ENCODE measurements at places on chromosomes 2 and 18.

DNA sequence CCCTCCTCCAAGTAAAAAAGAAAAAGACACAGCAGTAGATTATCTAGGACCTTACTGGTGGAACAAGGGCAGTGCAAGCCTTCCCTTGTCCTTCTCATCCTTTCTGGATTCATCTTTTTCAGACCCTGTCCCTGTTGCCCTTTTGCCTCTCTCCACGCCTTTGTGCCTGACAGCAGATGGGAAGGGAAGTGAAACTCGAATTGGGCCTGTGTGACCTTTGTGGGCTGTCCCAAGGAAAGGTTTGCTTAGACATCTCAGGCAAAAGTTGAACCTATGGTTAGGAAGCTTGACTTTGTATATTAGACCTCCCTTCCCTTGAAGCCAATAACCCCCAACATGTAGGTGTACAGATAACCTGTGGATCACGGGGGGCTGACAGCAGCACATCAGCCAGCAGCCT, 185.3 kb downstream of the PRKCE start:
- peak; percentile 68 for DNase-seq

GRCh38 chr2:146467425-146467824, 1377.4 kb upstream of the ACVR2A start:
- DNase-seq, result no peak

- no peak for DNase-seq
Observed at GRCh38 chr2:18741895-18742732, 152.7 kb upstream of the NT5C1B start.

DNA sequence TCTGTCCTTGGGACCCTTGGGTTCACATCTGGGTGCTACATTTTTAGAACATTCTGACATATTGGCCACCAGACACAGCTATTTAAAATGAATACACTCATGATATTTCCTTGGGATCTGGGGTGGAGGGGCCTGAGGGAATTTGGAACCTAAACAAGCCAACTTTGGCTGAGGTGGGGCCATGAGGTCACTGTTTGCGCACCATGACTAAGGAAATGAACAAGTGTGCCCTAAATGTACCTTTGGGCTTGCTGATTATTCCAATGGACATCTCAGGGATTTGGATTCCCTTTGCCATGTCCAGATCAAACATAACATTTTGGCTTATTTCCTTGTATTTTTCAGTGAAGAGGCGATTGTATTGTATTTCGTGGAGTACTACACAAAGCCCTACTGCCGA, 80.5 kb upstream of the SEC11C start:
- no peak for DNase-seq

DNA sequence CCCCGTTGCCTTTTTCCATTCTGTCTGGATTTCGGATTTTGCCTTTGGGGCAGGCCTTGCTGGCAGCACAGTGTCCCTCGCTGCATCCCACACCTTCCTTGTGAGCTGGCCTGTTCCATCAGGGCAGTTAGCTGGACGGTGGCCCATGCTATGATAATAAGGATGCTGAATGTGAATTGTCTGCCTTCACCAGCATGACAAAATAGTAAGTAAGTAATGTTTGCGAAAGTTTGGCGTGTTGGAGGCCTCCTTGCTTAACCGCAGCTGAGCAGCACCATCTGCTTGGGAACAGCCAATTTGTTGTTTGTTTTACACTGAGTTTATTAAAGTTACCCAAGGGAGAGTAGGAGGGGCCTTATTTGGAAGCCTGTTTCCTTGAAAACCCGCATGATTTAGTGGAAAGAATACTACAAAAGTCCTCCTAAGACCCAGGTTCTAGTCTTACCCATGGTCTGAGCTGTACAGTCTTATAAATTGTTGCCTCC, 469.7 kb upstream of the FANCL start:
- peak; percentile 10 for DNase-seq

GRCh38 chr2:138711812-138712211, 68.4 kb downstream of the NXPH2 start:
- no peak for DNase-seq

GRCh38 chr2:26652361-26653041, 11.3 kb upstream of the CIB4 start:
- DNase-seq, result peak; percentile 54

DNA sequence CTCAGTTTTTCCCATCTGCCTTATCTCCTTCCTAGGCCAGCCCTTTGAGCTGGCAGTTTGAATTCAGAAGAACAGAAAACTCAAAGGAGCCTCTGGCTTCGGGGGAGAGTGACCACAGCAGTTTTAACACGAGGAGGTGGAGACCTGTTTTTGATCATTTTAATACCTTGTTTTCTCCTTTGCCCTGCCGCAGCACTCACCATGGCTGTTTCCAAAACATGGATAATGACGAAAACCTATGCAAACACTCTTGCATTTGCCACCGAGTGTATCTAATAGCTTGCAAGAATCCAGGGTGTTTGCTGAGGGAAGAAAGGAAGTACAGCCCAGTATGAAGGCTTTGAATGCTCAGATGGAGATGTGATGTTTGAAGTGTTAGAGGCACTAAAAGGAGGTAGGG, 167.1 kb downstream of the PRKCE start:
- no peak for DNase-seq

GRCh38 chr2:38739524-38739923, 11.6 kb downstream of the SRSF7 start:
- DNase-seq, result peak; percentile 40

DNA sequence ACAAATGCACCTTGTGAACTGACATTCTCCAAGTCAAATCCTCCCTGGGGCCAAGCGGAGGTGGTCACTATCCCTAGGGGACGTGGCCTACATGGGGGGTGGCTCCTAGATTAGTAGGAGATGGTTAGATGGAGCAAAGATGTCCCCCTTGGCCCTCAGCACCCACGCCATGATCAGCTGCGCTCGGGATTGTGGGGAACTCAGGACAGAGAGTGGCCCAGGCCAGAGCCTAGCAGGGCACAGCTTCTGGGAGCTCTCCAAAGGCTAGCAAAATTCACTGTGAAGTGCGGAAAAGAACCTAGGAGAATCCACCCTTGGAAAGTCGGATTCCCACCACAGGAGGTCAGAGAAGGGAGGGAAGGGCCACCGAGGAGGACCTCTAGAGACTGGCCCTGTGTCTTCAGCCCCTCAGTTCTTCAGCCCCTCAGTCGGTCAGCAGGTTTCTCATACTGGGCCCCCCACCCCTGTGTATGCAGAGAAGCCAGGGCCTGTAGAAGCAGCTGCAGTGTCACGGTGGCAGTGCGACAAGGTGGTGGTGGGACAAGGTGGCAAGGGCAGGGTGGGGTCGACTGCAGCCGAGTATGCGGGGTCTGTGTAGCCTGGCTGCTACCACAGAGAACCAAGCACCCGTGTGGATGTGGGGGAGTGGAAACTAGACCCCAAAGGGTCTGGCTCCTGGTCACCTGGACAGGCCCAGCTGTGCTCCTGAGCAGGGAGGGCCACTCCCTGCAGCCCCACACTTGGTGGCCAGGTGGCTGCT, 18.4 kb downstream of the GPR55 start:
- no peak for DNase-seq

GRCh38 chr2:118844261-118845004, 3.0 kb downstream of the EN1 start:
- DNase-seq, result no peak

- no peak for DNase-seq
Observed at GRCh38 chr2:229261076-229261475, 10.0 kb downstream of the PID1 start.

GRCh38 chr2:88195246-88195645, 25.1 kb downstream of the THNSL2 start:
- DNase-seq, result no peak

DNA sequence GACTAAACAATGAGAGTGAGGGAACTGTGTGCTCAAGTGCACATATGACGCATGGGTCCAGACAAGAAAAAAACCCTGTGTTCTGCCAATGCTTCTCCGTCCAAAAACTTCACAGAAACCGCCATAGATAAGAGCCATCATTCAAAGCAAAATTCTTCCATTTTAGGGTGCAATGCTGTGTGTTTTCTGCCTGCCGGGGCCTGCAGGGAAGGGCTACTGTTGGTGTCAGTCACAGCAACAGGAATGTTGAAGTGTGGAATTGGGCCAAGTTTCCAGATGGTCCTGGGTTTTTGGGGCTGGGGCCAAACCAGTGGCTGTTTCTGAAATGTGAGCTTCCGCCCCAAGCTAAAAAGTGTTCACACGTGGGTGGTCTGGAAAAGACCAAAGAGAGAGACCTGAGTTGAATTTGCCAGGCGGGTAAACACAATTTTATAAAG, 677 bp upstream of the MC2R start:
- DNase-seq, result no peak

- no peak for DNase-seq
Observed at GRCh38 chr2:101781791-101782426, 84.4 kb downstream of the MAP4K4 start.

DNA sequence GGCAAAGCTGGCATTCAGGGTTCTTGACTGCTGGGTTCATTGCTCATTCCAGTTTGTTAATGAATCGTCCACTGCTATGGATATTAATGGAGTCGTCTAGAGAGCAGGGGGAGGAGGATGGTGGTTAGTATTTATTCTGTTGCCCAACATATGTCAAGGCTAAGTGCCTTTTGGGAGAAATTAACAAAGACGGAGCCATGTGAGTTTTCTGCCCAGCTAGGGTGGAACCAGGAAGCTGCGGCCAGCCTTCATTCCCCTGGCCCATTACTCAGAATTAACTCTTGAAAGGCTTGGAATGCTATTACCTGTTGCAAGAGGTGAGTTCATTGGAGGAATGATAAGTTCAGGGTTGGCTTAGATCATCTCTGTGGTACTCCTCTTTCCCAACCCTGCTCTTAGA, 19.3 kb downstream of the IGFBP2 start:
- no peak for DNase-seq

- DNase-seq, result no peak
Observed at GRCh38 chr2:11716689-11717321, 29.6 kb upstream of the LPIN1 start.

- no peak for DNase-seq
Observed at GRCh38 chr18:75016025-75016717, 192.8 kb downstream of the PTGR3 start.

DNA sequence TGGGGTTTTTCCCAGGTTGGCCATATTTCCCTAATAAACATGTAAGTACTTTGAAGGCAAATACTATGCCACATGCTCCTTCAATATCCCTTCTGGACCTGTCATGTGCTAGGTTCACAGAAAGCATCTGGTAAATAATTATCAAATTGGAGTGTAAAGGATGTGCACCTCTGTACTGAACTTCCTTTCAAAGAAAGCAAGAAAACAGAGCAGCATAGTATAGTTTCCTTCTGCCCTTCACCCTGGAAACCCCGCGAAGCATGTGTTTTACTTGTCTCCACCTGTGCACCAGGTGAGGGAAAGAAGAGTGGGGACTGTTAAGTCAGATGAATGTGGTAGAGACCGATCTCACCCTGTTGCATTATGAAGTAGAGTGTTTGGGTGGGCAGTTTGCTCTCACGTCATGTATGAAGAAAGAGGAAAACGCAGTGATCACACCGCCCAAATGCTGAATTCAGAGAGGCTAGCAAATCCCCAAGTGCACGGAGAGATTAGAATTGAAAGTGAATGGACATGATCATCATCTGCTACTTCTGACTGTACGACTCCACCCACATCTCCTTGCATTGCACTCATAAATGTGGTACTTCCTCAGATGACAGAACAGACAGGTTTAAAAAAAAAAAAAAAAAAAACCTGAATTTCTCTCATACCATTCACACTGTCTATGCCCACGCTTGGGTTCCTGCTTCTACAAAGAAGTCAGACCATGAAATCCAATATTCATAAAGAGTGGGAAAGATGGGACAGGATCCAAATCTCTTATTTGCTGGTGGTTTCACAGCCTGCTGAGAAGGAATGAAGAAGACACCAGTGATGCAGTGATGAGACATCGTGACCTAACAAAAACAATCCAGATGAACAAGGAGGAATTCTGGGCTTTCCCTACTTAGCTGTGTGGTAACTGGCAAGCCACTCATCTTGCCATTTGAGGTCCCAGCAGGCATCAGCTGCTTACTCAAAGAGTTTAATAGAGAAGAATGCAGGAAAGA, 448.6 kb downstream of the BCL11A start:
- DNase-seq, result peak; percentile 88

DNA sequence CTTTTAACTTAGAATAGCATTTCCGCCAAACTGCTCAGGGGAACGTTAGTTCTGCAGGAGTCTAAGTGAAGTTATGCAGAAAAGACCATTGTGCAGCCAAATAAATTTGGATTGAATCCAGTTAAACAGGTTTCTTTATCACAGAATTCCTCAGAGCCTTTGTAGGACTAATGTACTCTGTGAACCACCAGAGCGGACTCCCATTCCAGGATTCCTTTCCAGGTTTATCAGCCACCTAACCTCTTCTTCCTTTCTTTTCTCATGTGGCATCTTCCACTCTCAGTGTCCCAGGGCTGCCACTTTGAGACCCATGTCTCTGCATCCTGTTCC, 350.4 kb downstream of the TSN start:
- no peak for DNase-seq

DNA sequence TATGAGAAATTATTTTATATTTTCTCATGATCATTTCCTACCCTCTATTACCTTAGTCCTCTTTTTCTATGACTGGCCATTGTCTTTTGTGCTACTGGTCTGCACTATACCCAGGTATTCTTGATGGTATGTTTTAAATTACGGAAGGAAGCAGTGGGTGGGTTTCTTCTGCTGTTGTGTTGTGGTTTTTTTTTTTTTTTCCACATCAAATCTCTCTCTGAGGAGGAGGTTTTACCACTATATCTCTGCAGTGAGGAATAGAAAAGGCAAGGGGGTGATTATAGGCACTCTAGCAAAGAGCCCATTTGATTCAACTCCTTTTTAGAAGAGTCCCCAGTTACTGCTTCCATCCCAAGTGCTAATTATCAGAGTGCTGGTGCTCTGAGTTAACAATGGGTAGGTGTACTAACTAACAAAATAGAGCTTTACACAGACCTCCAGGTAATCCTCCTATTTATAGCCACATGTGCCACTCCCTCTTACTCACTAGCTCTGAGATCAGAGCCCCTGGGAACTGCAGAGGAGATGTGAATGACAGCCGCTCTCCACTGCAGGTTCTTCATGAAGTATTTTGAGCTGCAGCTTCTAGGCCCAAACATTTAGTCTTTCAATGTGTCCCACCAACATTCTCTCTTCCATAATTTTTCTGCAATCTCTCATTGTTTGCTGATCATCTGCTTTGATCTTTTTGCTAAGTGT, 301.6 kb upstream of the GULP1 start:
- DNase-seq, result no peak

- peak; percentile 70 for DNase-seq
Observed at GRCh38 chr18:3508576-3509549, 58.9 kb downstream of the TGIF1 start.

GRCh38 chr18:56162311-56163265, 475.8 kb downstream of the TXNL1 start:
- DNase-seq, result no peak

DNA sequence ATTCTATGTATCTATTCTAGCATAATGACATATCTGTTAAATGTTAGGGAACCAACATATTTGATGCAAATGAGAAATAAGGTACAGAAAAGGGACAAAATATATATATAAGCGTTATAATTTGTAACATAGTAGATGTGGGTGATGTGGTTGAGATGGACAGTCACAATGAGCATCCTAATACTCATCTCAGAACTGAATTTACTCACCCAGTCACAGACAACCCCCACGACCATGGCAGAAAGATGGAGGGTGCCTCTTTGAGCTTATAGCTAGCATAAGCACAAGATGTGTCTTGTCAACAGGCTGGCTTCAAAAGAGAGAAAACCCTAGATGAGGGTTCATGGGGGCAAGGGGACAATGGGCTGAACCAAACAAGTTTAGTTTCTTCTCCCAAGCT, 9.1 kb upstream of the DSG3 start:
- DNase-seq, result no peak

Data from NB4 (cell line).